Stimulated activated CD8-positive, alpha-beta memory T cell treated with anti-CD3 and anti-CD28 coated beads, Interleukin-15, amount 100 ng/mL, for 1 hour (primary cell): ENCODE measurements at places on chromosomes 1 and 21.

DNA sequence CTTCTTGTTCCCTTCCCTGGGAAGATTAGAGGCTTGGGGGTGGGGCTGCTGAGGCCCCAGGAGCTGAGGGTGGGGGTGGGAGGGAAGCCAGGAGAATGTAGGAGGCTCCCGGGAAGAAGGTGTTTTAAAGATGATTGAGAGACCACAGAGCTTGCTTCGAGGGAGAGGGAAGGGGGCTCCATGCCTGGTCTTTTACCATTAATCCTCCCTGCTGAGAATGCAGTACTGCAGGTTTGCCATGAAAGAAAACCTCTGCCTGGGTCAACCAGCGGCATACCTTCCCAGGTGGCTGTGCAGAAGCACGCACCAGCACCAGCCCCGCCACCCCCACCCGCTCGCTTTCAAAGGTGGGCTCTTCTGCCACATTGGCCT, 15.4 kb downstream of the ABCA4 start:
- no peak for DNase-seq

DNA sequence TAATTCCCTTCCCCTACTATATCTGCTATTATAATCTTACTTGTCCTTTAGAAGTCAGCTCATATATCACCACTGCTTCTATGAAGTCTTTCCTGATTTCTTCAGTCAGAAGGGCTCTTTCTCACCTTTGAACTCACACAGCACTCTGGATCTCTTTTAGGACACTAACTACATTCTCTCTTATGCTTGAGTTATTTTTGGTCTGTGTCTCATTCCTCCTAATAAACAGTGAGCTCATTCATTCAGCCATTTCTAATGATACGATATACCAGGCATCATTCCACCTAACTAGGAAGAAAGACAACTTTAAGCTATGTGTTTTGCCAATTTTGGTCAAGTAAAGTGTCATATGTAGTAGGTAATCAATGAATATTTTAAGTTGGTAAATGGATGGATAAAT, 1.2 kb upstream of the STYXL2 start:
- DNase-seq = no peak

- no peak for DNase-seq
Observed at GRCh38 chr1:1539310-1540089, 924 bp downstream of the TMEM240 start.

DNA sequence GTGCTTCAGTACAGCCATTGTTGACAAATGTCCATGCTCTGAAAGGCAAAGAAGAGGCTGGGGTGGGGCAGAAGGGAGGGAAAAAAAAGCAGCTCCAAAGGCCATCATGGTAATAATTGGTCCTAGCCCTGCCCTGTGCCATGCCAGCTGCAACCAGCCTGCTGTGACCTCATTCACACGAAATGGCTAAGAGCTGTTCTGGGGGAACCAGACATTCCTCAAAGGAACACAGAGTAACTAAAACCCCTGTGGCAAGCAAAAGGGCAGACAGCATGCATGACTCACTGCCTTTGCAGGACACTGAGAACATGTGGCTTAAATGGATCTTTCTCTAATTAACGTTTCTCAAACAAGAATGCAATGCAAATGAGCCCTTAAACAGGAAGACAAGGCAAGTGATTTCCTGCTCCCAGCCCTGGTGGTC, 42.3 kb downstream of the STYXL2 start:
- no peak for DNase-seq

GRCh38 chr1:237199026-237199425, 157.0 kb downstream of the RYR2 start:
- no peak for DNase-seq

DNA sequence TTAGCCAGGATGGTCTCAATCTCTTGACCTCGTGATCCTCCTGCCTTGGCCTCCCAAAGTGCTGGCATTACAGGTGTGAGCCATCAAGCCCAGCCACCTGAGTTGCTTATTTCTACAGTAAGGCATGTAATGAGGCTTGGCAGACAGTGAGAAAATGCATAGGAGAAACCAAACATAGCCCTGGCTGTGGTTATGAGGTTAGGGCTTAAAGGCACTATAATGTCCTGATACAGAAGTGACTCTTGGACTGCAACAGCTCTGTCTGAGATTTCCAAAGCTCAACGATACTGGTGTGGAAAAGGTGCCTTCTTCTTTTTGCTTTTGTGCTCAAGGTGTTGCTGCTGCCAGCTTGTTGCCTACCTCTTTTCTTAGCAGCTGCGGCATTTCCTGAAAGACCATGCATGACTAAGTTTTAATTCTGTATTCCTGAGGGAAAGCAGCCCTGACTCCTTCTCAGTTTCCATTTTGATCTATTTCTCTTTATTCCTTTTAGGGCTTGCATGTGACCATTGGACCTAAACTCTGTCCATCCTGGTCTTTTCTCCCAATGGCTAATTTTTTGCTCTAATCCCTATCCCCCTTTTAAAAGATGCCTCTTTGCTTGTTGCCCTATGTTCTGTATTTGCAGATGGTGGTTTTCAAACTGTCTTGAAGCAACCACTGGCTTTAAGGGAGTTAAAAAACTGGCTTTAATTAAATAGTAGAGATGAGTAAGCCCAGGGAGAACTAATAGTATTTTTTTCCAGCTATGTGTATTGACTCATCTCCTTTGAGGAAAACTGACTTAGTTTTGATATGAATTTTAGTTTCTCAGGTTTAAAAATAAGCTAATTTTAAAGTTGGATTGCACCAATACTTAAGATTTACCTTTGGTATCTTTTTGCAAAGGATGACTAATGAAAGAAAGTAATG, 70.3 kb downstream of the KIF1B start:
- no peak for DNase-seq

DNA sequence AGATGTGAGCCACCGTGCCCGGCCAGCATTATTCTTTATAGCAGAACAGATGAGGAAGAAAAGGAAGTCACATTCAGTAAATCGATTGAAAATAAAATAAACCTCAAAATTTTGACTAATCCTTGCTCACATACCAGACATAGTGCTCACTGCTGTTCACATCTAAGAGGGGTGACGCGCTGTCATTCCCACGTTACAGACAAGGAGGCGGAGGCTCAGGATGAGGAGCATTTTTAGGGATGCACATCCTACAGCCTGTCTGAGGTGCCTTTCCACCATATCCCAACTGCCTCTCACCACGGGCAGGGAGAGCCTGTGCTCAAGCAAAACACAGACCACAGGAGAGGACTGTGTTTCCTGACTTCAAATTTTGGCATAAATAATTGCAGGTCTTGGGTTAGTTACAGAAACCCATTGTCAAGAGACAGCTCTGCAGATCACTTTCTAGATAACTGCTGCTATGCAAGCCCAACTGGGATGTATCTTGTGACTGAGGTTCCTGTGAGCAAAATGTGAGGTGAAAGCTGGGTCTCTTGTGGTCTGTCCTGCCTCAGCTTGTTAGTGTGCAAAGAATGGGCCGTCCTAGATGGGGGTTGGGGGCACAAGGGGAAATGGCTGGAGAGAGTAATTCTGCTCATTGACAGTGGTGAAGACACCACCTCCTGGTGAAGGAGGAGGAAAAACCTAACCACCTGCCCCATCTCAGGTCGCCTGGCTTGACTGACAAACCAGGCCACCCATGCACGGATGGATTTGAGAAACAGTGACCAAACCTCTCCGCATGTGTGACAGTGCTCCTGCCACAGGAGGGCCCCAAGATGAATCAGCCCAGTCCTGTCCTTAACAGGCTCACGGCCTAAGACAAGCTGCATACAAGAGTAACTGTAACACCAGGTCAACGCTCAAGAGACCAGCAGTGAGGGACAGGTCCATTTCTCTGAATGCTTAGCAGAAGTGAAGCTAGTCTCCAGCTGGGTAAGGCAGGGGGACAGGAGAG, 8.2 kb downstream of the TNN start:
- no peak for DNase-seq

- no peak for DNase-seq
Observed at GRCh38 chr1:155170101-155170785, 2.9 kb downstream of the KRTCAP2 start.

GRCh38 chr21:15442743-15443469, 286.9 kb upstream of the USP25 start:
- no peak for DNase-seq

- DNase-seq = no peak
Observed at GRCh38 chr1:172966844-172967540, 83.7 kb downstream of the TNFSF18 start.

DNA sequence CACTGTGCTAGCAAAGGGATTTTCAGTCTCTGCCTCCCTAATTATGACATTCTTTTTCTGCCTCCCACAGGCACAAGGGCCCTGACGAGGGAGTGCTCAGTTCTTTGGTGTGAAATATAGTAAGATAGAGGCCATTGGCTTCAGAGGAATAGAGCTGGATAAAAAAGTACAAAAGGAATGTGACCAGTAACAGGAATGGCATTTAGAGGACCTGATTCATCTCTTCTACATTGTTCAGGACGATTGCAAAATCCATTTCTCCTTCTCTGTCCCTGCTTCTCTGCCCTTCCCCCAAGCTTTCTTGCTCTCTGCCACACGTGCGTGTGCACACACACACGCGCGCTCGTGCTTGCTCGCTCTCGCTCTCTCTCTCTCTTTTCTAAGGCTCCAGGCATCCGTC, 668.2 kb downstream of the KIF26B start:
- DNase-seq = no peak

GRCh38 chr1:201385299-201385891, 7.9 kb upstream of the TNNT2 start:
- DNase-seq = no peak

GRCh38 chr1:21212126-21212525, 35.4 kb upstream of the EIF4G3 start:
- no peak for DNase-seq

- no peak for DNase-seq
Observed at GRCh38 chr21:46159841-46160656, 4.7 kb upstream of the FTCD start.

- DNase-seq = no peak
Observed at GRCh38 chr1:221170171-221170570, 290.9 kb downstream of the HLX start.

- DNase-seq = no peak
Observed at GRCh38 chr1:30535595-30536325, 187.6 kb downstream of the MATN1 start.

DNA sequence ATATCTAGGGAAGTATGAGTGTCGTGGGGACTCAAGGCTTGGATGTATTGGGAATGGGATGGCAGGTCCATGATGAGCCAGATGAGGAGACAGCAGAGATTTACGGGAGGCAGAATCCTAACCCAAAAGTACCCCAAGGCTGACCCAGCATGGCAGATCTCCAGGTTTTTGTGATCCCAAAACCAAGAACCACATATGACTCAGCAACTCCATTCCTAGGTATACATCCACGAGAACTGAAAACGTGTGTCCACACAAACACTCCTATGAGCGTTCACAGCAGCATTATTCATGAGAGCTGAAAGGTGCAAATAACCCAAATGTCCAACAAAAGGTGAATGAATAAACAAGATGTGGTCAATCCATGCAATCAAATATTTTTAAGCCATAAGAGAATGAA, 201.5 kb downstream of the KAZN start:
- no peak for DNase-seq

GRCh38 chr1:202162047-202162417, 1.6 kb upstream of the PTPN7 start:
- DNase-seq = no peak

GRCh38 chr1:246104927-246105326, 402.2 kb downstream of the SMYD3 start:
- DNase-seq = no peak

DNA sequence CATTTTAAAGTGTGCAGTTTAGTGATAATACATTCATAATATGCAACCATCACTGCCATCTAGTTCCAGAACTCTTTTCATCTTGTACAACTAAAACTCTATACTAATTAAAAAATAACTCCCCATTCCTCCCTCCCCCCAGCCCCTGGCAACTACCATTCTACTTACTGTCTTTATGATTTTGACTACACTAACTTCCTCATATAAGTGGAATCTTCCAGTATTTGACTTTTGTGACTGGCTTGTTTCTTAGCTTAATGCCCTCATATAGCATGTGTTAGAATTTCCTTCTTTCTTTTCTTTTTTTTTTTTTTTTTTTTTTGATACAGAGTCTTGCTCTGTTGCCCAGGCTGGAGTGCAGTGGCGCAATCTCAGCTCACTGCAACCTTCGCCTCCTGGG, 1.4 kb upstream of the NVL start:
- no peak for DNase-seq

DNA sequence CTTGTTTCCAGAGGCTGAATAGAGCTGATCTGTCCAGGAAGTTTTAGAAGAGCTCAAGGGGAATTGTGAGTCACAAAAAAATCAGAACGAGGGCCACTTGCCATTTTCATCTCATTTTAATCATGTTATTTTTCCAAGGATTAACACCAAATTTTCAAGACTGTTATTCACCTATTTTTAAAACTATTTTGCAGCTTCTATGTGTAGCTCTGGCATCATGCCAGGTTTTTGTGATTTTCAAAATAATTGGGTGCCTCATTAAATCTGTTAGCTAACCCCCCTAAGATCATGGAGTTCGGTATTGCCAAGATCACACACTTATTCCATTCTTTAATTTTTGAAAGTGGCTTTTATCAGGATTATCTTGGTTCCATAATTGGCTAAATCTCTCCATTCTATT, 90.9 kb downstream of the RGS7 start:
- DNase-seq = no peak

DNA sequence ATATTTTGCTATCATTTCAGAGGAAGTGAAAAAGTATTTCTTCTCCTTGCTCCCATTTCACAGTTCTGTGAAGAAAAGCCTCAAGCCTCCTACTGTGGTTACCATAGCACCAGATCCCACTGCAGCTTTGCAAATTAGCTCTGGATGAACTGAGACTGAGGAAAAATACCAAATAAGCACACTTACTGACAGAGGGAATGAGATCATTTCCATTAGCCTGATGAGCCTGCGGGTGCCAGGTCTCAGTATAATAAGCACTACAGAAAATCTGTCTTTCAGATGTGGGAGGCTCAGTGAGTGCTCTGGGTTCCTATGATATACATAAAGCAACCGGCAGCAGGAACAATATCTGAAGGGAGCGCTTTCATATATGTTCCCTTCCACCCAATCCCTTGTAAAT, 21.4 kb downstream of the XKR8 start:
- DNase-seq = no peak

GRCh38 chr1:68448365-68448764, 1.4 kb downstream of the RPE65 start:
- no peak for DNase-seq

DNA sequence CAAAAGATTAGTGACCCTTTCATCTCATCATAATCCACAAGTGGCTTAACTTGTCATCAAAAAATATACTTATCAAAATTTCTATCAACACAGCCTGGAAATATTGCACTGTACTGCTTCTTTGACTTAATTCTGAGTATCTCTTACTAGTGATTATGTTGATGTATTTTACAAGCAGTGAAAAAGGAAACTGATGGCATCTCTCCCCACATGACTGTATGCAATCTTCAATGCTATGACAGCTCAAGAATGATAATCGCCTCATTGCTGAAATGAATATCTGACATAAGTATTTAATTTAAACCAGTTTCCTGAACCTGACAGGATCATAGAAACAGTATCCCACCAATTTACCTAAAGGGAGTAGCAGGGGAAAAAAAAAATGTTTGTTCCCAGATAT, 79.5 kb downstream of the DPYD start:
- DNase-seq = no peak

- no peak for DNase-seq
Observed at GRCh38 chr1:35369922-35370671, 101.6 kb downstream of the ZMYM4 start.
